Aorta (tissue), 5 donors: ENCODE measurements at places on chromosomes 7 and 10. TPM values are rescaled to one million over a fixed set of nuclear protein-coding genes. Genes with fewer than 3 reads are reported as not detected.

DNA sequence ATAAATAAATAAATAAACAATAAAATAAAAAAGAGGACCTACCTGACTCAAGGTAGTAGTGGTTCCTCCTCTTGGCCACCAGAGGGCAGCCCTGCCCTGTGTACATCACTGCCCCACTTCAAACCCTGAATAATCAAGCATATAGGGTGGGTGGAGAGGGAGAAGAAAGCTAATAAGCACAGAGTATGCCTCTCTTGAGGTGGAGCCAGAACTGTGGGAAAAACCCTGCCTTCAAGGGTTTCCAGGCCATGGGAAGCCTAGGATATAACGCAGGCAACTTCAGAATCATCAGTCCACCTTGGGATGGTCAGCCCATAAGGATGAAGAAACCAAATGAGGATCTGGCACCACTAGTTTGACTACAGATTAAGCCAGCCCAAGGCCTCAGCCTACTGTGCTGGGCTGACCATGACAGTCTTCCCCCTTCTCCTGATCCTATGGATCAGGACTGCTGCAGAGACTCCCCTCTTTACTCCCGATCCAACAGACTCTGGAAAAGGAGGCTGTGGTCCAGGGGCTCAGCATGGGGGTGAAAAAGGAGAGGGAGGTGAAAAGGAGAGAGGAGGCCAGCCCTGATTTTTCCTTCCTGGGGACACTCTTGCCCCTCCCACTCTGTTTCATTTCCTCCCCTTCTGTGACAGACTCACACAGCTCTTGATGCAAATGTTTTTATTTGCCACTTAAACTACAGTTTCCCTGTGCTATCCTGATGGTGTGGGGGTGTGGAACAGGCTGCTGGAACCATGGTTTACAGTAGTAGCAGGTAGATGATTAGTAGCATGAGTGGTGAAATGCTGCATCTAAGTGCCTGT lies 10.1 kb downstream of the AVPI1 start:
- H3K4me1 ChIP-seq: no peaks in the 10 kb centered on the region
- no peak overlapping the region for H3K4me3 ChIP-seq
- DNase-seq: no peak
- H3K27ac ChIP-seq: no peak overlapping the region
- no peaks in the 10 kb centered on the region for H3K27me3 ChIP-seq

DNA sequence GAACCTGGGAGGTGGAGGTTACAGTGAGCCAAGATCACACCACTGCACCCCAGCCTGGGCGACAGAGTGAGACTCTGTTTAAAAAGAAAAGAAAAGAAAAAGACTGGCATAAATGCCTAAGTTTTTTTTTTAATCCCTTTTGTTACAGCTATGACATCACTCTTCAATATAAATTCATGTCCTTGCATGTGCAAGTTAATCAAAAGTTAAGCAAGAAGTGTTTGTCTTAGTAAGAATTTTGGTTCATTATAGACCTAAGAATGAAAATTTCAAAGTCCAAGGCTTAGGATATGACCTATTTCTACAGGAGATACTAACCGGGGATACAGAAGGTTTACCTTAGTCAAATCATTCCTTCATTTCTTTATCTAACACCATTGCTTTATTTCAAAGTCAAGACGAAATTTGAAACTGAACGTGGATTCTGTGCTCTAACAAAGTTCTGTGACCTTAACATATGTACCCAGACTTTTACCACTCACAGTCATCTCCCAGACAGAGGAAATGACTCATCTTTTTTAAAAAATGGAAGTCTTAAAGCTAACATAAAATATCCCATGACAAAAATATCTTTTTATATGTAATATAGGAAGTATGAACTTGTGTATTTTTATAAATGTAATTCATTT lies 29.3 kb upstream of the ITGB8 start:
- no peaks in the 10 kb centered on the region for H3K27me3 ChIP-seq
- no peak overlapping the region for H3K27ac ChIP-seq
- DNase-seq: no peak
- no peaks in the 10 kb centered on the region for H3K4me1 ChIP-seq
- no peaks in the 10 kb centered on the region for H3K36me3 ChIP-seq

MMD2 gene
- not detected for total RNA-seq

OR9A2 gene
- not detected for total RNA-seq

HMX2 gene
- total RNA-seq: not detected

ARPC1B gene
- total RNA-seq: 172 TPM

ZNF804B gene
- total RNA-seq: not detected

DNA sequence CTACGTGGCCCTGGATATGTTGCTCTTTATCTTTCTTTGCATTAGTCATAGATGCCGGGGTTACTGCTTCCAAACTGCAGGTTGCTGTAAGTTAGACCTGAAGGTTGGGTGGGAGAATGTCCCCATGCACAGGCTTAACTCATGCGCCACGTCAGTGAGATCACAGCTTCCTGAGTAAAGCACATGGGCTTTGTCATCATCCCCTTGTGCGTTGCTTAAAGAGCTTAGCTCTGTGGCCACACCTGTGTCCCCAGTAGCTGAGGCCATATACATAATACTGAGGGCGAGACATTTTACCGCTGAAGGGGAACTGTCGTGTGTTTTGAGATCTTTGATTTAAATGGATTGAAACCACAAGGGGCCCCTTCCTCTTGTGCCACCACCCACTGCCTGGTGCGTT lies 45.8 kb upstream of the BTBD16 start:
- no peak overlapping the region for H3K27ac ChIP-seq
- peaks cover 4% of the 10 kb centered on the region for H3K36me3 ChIP-seq
- no peaks in the 10 kb centered on the region for H3K27me3 ChIP-seq
- no peak for DNase-seq
- no peaks in the 10 kb centered on the region for H3K4me1 ChIP-seq
- H3K4me3 ChIP-seq: no peak overlapping the region

DNA sequence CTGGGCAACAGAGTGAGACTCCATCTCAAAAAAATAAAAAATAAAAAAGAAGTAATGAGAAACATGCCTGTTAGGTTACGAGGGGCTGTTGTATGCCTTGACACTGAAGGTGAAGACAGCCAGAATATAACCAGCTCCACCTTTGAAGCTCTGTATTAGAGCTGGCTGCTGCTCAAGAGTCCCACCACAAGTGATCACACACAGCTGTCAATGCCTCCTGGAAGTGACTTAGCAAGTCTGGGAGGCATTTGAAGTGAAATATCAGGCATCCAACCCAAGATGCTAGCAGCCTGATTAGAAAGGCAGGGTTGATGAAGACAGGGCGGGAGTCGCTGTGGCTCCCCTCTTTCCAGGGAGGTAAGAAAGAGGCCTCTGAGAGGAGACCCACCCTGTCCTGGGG lies 34.1 kb upstream of the INPP5F start:
- no peaks in the 10 kb centered on the region for H3K4me1 ChIP-seq
- no peak overlapping the region for H3K27ac ChIP-seq

TAS2R16 gene
- total RNA-seq: not detected

GRCh38 chr10:117544711-117545140 lies 2.2 kb downstream of the EMX2 start:
- H3K4me3 ChIP-seq: peak overlapping the region; percentile 5
- peaks cover 2% of the 10 kb centered on the region for H3K27me3 ChIP-seq
- H3K27ac ChIP-seq: no peak overlapping the region
- no peaks in the 10 kb centered on the region for H3K4me1 ChIP-seq
- H3K36me3 ChIP-seq: no peaks in the 10 kb centered on the region

DNA sequence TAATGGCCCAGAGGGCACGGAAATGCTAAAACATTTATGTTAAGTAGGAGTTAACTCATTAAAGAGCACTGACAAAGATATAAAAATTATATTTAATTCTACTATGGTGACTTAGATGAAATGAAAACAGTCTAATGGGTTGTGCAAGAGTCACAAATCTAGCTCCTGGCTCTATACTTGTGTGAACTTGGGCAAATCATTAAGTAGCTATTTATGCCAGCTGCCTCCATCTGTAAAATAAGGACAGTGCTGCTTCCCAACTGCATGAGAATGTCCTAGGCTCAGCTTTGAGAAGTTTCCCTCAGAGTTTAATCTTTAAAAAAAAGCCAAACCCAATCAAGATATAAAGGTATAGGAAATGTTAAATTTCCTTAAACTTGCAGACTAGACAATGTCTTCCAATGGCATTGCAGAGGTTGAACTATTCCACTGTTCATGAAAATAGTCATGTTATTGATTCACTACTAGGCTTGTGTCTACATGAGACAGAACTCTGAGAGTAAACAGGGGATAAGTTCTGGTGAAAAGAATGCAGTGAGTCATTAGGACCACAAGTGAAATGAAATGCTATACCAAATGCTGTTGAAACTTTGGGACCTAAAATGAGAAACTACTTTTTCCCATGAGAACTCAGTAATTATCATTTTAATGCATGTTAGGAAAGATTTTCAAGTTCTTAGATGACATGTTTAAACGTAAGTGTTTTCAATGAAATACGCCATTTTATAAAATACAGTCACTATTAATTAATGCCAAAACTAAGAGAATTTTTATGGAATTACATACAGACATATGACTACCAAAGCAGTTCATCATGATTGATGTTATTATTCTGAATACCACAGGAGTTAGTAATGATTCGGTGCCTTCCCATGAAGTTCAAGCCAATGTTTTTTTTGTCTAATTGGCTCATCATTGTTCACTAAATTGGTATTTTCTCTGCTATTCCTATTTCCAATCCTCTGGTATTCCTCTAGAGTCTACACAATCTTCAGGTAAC lies 84.2 kb downstream of the CDK6 start:
- H3K36me3 ChIP-seq: no peaks in the 10 kb centered on the region
- no peak overlapping the region for H3K27ac ChIP-seq
- H3K4me1 ChIP-seq: no peaks in the 10 kb centered on the region
- H3K27me3 ChIP-seq: no peaks in the 10 kb centered on the region
- H3K4me3 ChIP-seq: no peak overlapping the region

DNA sequence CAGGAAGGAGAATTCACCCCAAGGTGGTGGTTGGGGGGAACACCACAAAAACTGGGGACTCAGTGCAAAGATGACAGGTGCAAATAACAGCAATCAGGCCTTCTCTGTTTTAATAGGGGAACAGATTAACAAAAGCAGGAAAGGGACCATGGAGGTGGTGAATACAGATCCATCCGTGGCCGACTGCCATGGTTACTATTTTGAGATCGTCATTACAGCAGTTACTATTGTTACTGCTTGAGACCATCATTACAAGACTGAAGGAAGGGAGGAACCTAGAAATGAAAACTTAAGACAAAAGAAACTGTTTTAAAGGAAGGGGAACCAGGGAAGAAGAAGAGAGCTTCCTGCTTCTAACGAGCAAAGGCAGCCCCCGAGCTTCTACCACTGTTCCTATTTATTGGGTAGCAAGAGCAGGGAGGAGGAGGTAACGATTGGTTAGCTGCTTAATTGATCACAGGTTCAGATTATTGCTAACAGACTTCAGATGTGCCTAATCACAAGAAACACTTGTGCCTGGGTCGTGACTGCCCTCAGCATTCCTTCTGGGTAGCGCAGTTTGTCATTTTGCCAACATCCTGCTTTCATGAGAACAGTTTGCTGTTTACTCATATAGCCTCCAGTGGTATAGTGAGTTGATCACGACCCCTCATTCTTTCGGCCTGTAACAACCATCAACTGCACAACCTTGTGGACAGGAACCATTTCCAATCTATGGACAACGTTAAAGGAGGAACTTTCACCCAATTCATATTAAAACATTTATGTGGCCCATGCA lies 216.3 kb downstream of the CHCHD3 start:
- H3K4me1 ChIP-seq: no peaks in the 10 kb centered on the region
- no peaks in the 10 kb centered on the region for H3K27me3 ChIP-seq
- H3K27ac ChIP-seq: no peak overlapping the region
- DNase-seq: no peak
- H3K36me3 ChIP-seq: no peaks in the 10 kb centered on the region
- H3K4me3 ChIP-seq: no peak overlapping the region

NKX2-3 gene
- 0.60 TPM for total RNA-seq

DNA sequence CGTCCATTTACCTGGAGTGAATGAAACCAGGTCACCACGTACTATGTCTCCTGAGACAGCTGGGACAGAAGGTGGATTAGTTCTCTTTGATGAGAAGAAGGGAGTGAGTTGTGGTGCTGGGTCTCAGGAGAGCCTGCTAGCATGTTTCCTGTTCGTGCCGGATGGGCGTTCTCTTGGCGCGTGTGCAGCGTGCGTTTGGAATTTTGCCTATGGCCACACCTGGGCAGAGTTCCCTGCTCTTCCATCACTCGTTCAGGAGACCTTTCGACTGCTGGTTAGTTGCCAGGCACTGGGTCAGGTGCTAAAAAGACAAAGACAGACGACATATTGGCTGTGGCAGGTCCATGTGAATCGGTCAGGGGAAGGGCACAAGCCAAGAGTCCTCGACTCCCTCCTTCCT lies 90.3 kb downstream of the TRRAP start:
- H3K4me3 ChIP-seq: no peak overlapping the region
- peaks cover 9% of the 10 kb centered on the region for H3K36me3 ChIP-seq
- no peak overlapping the region for H3K27ac ChIP-seq
- H3K4me1 ChIP-seq: no peaks in the 10 kb centered on the region
- H3K27me3 ChIP-seq: no peaks in the 10 kb centered on the region

CPVL gene
- total RNA-seq: 20.6 TPM

- DNase-seq: no peak
- no peaks in the 10 kb centered on the region for H3K36me3 ChIP-seq
- H3K4me3 ChIP-seq: no peak overlapping the region
- H3K27me3 ChIP-seq: no peaks in the 10 kb centered on the region
Measured at GRCh38 chr10:110461530-110461929, 36.2 kb upstream of the DUSP5 start.

ITPRID1 gene
- total RNA-seq: 0.09 TPM
